ENCODE measurements at places on chromosomes 16 and 17.

DNA sequence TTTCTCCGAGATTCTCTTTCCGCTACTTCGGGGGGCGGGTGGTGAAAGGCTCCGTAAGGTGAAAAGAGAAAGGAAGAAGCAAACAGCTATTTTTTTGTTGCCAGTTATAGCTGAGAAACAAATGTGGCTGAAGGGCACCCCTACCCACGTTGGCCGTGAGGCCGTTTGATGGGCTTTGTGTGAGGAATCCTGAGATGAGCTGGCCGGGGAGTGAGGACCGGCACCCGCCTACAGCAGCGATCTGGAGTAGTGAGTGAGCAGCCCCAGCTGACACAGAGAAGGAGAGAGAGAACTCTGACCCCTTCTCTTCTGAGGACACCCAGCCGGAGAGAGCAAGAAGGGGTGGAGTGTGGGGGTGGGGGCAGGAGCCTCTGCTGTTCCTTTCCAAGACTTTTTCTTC lies 5.6 kb downstream of the JPH3 start:
- DNase-seq = no peak

DNA sequence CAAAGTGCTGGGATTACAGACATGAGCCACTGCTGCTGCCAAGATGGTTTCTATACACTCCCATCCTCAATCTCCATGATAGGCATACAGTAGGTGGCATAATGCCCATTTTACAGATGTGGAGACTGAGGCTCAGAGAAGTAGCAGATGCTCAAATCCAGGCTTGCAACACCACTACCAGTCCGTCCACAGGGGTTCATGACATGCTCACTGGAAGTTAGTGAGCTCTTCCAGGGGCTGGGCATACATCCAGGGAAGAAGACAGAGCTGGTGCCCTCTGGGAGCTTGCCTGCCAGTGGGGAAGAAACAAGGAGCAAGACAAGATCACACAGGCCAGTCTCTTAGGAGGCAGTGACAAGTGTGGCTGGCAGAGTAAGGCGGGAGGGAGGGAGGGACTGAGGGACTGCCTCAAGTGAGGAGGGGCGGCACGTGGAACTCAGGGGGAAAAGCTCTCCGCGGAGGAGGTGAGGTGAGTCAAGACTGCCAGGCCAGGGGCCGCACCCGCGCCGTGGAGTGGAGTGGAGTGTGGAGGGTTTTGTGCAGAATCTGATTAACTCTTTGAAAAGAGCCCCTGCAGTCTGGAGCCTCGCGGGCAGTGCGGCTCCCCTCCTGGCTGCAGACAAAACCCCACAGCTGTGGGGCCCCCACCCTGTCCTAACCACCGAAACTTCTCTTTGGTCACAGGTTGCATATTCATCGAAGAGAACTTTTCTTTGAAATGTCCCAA lies 27.9 kb downstream of the SREBF1 start:
- no peak for DNase-seq

DNA sequence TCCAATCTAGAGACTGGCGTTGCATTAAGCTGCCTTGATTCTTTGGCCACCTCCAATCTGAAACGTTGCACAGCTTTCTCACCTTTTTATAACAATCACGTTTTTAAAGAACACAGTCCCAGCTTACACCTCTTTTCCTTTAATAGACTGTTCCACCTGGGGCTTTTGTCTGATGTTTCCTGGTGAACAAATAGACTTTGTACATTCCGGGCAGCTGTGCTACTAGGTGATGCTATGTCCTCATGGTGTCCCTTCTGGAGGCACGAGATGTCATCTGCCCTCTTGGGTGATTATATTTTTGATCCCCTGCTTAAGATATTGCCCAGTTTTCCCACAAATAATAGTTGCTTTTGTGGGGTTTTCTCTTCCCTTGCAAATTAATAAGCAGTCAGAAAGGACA lies 225.5 kb downstream of the SOX9 start:
- DNase-seq = no peak

GRCh38 chr16:2365397-2366294 lies 25.1 kb upstream of the ABCA3 start:
- no peak for DNase-seq

- peak; percentile 29 for DNase-seq
These were observed 743 bp upstream of the ARMC7 start for GRCh38 chr17:75109046-75109406.

- DNase-seq = no peak
These were observed 505.8 kb upstream of the HSBP1 start for GRCh38 chr16:83301971-83302370.

DNA sequence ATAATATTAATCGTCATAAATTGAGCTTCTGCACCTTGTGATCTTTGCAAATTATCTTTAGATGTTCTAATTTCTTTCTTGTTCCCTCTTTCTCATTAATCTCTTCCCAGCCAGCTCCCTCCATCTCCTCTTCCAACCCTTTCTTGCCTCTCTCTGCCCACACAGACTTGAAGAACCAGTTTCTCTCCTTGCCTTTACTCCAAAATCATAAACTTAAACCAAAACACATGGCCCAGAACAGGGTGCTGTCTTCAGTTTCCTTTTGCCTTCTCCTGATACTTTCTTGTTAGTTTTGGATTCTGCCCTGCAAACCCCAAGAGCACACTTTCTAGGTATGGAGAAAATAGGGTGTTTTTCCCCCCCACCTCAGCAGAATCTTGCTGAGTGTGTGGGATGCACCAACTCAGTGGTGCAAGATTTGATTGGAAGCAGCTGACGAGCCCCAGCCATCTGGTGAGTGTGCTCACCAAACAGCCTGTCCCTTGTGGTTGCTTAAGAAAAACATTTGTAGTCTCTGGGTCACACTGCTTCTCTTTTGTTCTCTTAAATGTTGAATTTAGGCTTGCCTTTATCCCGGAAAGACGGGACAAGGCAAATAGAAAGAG lies 175.8 kb upstream of the MAF start:
- no peak for DNase-seq

- DNase-seq = no peak
These were observed 9.0 kb downstream of the DNAAF8 start for GRCh38 chr16:4743226-4743878.

GRCh38 chr17:72692676-72693075 lies 399.8 kb downstream of the SLC39A11 start:
- DNase-seq = no peak

- DNase-seq = no peak
These were observed 100.7 kb downstream of the HIC1 start for GRCh38 chr17:2155573-2155972.

DNA sequence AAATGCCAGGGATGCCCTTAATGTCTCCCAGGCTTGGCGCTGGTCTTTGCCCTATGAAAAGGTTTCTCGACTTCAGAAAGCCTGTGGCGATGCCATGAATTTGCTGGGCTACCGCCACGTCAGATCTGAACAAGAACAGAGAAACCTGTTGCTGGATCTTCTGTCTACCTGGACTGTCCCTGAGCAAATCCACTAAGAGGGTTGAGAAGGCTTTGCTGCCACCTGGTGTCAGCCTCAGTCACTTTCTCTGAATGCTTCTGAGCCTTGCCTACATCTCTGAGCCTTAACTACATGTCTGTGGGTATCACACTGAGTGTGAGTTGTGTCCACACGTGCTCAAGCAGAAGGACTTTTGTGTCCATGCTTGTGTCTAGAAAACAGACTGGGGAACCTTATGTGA lies 11.4 kb downstream of the CHST4 start:
- peak; percentile 52 for DNase-seq

- DNase-seq = no peak
These were observed at the start of gene CCL5 for GRCh38 chr17:35879773-35880654. CCL5 (minus strand) TSS chr17:35880360.

- DNase-seq = no peak
These were observed 2.0 kb upstream of the COX10 start for GRCh38 chr17:14067347-14067746.

DNA sequence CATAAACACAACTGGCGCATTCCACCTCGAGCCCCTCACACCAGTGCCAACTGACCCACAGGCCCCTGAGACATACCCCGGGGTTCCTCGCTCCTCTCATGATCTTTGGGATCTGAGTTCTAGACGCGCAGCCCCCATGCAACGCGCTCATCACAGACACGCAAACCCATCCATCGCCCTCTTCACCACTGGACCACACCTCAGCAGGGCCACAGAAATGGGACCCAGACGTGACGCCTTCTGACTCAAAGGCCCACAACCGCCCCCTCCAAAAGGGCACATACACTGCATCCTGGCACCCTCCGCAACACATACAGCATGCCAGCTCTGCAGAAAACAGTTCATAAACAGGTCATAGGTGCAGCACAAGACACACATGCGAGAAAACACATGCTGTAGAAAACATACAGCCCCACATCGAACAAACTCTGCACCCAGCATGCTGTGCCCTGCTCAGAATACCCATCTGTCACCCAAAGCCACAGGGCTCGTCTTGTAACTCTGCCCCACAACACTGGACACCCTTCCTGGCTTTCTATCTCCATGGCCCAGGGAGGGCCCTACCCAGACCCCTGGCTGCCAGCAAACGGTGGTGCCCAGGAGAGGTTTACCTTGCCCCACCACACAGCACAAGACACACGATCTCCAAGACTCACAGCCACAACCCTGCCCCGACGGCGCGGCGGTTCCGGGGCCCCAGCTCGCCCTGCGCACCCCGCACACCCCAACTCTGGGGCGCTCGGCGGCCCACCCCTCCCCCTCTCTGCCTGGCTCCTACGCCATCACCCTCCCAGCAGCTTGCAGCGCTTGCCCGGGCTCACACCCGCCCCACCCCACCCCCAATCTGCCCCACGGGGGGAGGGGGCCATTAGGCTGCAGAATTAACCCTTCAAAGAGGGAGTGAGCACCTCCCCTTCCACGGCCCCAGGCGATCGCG lies 887 bp downstream of the ZBTB4 start:
- peak; percentile 41 for DNase-seq

DNA sequence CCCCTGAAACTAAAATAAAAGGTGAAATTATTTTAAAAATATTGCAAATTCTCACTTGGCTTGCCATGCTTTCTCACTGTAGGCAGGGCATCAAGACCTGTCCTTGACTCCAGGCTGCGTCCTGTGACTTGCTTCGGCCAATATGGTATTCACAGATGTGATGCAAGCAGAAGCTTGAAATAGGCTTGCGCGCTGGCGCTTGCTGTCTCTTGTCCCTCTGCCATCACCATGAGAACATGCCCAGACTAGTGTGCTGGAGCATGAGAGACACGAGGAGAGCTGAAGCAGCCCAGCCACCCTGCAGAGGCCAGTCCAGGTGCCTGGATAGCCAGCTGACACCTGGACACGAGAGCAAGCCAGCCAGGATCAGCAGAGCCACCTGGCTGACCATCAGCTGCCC lies 21.8 kb upstream of the ZKSCAN2 start:
- no peak for DNase-seq

DNA sequence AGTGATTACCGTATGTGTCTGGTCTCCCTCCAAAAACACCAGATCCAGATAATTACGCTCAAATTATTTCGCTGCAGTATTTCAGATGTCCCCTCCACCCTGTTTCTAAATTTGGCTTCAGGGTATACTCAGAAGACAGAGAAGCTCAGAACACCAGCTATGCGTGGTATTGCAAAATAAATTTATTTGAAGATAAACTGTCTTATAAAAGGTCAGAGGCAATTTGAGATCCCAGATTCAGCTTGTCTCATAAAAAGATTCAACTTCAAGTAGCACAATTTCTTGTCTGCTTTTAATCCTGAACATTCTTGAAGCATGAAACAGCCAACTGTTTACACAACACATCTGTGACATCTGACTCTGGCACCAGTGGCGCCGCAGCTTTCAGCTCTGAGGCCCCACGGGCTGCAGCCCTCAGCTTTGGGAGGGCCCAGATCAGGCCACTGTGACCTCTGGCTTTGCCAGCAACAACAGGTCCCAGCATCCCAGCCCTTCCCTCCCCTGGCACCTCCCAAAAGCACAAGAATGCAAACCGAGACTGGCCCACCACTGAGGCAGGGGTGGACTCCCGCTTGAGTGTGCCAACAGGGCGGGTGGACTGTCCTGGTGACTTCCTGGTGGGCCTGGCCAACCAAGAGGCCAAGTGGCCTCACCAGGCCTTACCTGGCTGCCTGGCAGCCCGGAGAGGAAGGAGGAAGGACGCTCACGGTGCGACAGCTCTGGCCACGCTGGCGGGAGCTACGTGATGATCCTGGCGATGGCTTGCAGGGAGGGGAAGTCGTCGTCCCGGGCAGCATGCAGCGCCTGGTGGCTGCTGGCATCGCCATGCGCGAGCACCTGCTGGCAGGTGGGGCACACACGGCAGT lies 8.0 kb downstream of the SYNGR3 start:
- no peak for DNase-seq

All from nephron progenitor cell (in vitro differentiated cells).